ENCODE measurements at places on chromosomes 3 and 15.

DNA sequence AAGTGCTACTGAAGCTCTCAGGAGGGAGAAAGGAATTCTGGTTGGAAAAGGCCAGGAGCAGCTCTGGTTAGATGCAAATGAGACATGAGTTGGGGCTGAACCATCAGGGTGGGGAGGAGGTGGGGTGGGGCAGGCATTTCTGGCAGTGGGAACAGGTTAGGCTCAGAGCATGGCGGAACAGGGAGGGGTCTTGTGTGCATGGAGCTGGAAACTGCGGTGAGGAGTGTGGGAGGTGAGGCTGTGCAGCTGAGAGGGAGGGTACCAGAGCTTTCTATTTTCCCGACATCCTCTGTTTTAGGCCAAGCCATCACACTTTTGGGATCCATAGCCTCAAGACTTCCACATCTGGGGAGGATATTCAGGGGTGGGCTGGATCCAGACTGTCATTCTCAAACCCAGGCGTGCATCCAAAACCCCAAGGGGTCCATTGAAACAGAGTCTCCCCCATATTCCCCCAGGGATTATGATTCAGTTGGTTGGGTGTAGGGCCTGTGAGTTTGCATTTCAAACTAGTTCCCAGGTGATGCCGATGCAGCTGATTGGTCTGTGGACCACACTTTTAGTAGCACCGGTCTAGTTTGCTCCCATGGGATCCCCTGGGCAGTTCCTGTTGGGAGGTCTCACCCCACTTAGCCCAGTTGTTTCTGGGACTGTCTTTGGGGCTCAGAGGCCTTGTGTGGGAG, 100.9 kb upstream of the TLE3 start:
- DNase-seq, result no peak

- DNase-seq, result no peak
These were observed 9.0 kb upstream of the MAP1A start for GRCh38 chr15:43508421-43508820.

DNA sequence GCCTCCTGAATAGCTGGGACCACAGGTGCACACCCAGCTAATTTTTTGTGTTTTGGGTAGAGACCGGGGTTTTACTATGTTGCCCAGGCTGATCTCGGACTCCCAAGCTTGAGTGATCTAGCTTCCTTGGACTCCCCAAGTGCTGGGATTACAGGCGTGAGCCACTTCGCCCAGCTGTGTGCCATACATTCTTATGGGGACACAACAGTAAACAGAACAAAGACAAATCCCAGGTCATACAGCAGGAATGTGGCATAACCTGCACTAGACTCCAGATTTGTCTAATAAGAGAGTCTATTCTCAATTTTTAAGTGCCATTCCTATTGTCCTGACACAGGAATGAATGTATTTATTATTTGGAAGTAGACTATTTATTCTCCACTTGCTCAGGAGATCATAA, 17.6 kb downstream of the ARL6IP5 start:
- DNase-seq, result no peak

GRCh38 chr3:39185959-39186691, 6.3 kb downstream of the XIRP1 start:
- no peak for DNase-seq

DNA sequence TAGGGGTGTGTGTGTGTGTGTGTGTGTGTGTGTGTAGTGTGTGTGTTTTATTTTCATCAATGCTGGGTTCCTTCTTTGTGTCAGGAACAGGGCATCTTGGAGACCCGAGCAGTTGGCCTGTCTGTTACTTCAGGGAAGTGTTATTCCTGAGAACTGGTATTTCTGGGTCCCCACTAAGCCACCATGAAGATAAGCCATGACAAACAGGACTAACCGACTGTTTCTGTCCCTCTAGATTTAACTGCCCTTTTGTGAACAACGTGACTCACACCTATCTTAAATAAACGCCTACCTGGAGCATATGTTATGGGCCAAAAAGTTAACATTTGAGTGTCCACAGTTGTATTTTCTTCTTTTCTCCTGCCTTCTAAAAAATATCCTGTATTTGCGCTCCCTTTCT, 19.5 kb downstream of the SIDT1 start:
- DNase-seq, result no peak

- DNase-seq, result no peak
These were observed 735.3 kb upstream of the CADM2 start for GRCh38 chr3:84223512-84223911.

DNA sequence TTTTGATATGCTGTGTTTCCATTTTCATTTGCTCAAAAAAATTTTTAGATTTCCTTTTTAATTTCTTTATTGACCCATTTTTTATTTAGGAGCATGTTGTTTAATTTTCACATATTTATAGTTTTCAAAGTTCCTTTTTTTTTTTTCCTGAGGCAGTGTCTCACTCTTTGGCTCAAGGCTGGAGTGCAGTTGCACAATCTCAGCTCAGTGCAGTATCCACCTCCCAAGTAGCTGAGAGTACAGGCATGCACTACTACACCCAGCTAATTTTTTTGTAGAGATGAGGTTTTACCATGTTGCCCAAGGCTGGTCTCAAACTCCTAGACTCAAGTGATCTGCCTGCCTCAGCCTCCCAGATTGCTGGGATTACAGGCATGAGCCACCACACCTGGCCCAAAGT, 36.2 kb downstream of the PFN2 start:
- no peak for DNase-seq

DNA sequence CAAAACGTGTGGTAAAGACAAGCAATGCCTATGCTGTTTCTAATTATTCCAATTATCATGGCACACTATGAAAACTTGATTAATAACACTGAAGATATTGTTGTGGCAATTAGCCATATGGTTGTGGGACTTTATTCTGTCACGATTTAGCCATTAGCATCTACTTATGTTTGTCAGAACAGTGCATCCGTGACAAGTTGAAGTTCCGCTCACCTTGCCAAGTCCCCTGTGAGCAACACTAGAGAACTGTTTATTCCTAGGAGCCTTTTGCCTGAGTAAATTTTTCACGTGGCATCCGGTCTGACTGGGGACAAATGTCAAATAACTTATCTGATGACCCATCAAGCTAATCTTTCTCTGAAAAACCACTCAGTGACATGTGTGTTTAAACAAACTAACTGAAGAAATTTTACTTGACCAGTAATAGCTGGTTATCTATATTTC, 403.3 kb downstream of the TBC1D5 start:
- DNase-seq, result no peak

DNA sequence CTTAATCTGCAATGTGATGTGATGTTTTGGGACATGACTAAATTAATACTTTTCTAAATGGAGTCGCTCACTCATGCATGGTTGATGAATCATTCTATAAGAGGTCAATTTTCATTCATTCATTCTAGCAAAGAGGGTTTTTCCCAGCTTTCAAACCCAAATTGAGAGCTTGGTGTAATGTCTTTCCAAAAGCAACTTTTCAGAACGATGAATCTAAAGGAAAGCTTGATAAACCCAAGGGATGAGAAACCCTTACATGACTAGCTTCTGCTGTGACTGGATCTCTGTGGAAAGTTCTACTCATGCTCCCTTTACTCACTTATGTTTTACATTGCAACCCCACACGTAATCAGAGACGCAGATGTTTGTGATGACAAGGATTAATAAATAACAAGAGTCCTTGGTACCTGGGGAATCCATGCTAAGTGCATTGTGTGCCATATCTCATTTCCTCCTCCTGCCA, 47.7 kb downstream of the PDZRN3 start:
- DNase-seq, result no peak

DNA sequence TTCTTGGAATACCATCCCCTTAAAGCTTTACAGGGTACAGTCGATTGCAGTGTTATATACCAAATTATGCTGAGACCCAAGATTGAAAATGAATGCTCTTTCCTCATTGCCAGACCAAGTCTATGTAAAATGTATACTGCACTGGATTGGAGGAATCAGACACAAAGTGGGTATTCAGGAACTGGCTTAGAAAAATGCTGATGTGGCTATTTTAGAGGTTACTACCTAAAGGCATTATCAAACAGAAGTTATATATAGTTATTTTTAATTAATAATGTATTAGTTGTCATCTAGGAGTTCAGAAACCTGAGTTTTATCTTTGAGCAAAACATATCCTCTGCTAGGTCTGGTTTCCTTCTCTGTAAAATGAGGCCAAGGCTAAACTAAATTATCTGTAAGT, 3.6 kb upstream of the SPG21 start:
- DNase-seq, result no peak

DNA sequence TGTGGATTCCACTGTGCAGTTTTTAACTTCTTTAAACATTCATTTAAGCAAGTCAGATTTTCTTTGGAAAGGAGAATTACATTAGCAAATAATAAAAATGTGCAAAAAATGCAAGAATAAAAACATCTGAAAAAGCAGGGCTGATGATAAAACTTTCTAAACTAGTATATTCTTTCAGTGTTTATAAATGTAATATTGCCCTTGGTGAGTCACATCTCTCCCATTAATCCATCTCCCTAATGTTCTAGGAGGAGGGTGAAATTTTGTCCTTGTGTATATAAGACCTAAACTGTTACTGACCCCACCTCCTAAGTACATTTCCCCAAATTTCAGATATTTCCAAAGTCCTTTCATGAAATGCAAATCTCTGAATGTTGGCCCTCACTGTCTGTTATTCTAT, 28.5 kb upstream of the DCUN1D1 start:
- no peak for DNase-seq

DNA sequence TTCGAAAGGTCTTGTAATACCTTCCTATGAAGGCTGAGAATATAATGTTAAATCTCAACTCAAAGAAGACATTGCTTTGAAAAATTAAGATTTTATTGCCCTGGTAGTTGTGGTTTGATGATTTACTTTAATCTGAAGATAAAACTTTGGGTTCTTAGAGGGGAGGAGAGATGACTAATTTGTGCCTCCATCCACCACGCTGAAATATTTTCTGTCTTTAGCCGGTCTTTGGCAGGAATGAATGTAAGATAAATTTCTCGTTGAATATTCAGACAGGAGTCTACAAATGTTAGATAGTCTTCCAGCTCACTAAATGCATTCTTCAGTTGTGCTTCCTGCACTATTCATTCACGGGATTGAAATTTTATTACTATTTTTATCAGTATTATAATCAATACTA, 844.3 kb upstream of the NR2F2 start:
- DNase-seq, result no peak

DNA sequence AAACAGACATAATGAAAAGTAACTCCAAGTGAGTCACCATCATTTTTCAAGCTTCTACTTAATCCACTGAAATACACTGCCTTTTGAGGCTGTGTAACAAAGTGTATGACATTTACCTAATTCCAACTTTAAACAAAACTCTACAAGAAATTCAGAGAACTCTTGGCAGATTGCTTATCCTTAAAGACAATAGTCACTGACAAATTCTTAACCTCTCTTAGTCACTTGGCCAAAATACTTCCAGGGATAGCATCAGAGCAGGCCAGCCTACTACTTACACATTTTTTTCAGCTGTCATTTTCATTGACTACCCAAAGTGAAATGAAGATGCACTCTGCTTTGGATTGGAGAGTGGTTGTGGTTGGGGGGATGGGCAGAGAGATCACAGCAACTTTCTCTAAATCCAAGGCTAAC, 3.6 kb downstream of the WWTR1 start:
- no peak for DNase-seq

GRCh38 chr3:75985432-75985831, 200.1 kb upstream of the ZNF717 start:
- no peak for DNase-seq

- DNase-seq, result no peak
These were observed 170.6 kb upstream of the BHLHE40 start for GRCh38 chr3:4808637-4809036.

GRCh38 chr3:111352585-111352984, 189.4 kb upstream of the CD96 start:
- no peak for DNase-seq

DNA sequence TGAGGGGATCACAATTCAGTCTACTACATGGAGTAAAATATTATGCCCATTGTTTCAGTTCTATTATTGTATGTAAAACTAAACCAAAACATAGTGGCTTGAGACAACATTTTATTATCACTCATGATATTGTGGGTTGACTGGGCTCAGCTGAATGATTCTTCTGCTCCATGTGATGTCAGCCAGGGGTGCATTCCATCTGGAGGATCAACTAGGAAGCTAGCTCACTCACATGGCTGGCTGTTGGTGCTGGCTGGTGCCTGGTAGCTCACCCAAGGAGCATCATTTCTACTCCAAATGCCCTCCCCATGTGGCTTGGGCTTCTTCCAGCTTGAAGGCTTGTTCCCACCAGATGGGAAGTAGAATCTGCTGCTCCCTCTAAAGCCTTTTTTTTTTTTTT, 51.8 kb upstream of the CLRN1 start:
- no peak for DNase-seq

- DNase-seq, result no peak
These were observed 3.5 kb downstream of the RPL29 start for GRCh38 chr3:51992017-51992682.

DNA sequence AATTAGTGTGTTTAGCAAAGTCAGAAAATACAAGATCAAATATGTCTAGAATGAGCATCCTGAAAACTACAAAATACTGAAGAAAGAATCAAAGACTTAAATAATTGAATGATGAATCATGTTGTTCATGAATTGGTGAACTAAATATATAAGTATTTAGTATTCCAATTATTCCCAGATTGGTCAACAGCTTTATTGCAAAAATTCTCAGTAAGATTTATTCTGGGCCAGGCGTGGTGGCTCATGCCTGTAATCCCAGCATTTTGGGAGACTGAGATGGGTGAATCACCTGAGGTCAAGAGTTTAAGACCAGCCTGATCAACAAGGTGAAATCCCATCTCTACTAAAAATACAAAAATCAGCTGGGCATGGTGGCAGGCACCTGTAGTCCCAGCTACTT, 250.0 kb upstream of the NECTIN3 start:
- DNase-seq, result no peak

- DNase-seq, result no peak
These were observed 36.3 kb upstream of the UTS2B start for GRCh38 chr3:191366675-191367074.

- no peak for DNase-seq
These were observed 262.5 kb upstream of the LMCD1 start for GRCh38 chr3:8239095-8239494.

DNA sequence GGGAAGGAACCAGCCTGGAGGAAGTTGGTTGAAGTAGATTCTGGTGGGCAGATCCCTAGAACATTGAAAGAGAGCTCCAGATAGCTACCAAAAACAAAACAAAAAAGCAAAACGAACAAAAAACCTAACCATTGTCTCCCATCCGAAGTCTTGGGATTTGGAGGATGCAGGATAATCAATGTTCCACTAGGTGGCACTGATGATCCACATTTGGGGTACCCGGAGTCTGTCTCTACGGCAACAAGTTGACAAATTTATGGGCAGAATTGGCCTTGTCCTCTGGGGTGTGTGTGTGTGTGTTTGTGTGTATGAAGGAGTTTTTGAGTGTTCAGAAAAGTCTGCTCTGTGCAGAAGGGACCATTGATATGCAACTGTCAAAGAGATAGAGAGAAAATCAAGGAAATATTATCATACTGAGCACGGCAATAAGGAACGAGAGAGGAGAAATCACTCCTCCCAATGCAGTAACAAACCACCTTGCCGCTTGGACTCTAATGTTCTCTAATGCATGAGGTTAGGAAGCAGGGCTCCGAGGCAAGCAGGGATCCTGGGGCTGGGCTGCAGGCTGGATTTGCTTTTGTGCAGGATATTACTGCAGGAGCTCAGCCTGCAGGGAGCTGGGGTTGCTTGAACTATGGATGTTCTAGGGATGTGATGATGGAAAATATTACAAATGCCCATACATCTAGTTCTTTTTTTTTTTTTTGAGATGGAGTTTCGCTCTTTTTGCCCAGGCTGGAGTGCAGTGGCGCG, 59.8 kb upstream of the KLHL25 start:
- peak; percentile 69 for DNase-seq

All from CD4-positive, alpha-beta T cell treated with Interleukin-21 for 1 hour (primary cell).